ENCODE measurements at places on chromosomes 7 and 10.

- DNase-seq: no peak
Measured at GRCh38 chr7:40499718-40500117, 364.9 kb downstream of the SUGCT start.

- no peak for DNase-seq
Measured at GRCh38 chr7:121083790-121084251, 95.3 kb downstream of the CPED1 start.

DNA sequence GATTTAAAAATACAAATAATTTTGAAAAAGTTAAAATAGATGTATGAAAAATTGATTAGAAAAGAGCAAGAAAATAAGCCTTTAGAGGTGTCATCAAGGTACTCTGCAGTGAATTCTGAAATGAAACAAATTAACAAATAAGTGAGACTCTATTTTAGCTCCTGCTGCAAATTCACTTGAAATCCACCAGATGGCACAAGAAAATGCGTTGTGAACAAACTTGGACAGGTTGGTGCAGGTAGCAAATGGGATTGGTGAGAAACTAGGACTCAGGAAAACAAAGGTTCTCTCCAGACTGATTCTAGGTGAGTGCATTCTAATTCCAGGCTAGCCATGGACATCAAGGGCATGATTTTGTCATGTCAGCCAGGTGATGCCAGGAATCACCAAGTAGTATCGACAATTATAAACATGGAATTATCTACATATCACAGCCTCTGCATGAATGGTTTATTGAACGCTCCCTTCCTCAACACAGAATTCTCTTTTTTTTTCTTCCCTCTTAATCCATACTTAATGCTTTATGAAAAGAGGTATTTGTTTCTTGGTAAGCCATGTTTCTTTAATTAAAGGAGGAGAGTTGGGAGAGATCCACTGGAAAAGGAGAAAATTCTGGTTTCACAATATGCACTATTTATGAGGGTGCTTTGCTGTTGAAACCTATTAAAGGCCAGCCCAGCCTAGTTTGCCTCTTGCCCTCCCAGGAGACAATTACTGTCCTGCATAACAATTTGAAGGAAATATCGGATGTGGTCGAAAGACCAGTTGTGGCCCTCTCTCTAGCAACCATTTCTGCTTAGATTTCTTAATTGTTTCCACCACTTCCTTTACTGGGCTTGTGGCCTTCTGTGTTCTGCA is 118.1 kb downstream of the ZNF365 start:
- peak; percentile 23 for DNase-seq

DNA sequence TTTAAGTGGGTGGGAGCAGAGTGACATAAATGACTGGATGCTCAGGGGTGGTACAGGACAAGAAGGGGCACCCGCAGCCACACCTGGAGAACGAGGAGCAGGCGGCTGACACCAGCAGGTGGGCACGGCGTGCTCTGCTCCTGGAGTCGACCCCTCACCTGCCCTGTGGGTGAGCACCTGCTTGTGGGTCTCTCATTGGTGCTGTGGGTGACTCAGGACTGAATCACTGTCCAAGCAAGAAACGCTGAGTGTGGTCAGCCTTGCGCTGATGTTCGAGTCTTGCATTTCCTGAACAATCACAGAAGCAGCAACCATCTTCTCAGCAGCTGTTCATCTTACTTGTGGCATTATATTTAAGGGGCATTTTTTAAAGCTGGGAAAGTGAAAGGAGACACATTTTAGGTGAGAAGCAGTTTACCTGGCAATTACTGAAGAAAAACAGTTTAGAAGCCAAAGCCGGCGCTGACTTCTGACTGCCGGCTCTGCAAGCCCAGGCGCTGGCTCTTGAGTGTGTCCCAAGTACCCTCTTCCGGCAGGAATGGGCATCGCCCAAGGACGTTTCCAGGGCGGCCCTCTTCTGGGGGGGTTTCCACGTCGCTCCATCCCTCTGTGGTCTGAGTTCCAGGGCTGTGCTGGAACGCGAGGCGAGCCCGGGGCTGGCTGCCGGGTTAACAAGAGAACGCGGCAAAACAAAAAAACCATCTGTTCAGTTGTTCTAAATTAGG is 145.2 kb upstream of the PFKP start:
- DNase-seq: no peak

GRCh38 chr10:77664696-77665095 is 27.1 kb upstream of the KCNMA1 start:
- DNase-seq: no peak

GRCh38 chr7:29397398-29397797 is 166.2 kb upstream of the PRR15 start:
- DNase-seq: no peak

DNA sequence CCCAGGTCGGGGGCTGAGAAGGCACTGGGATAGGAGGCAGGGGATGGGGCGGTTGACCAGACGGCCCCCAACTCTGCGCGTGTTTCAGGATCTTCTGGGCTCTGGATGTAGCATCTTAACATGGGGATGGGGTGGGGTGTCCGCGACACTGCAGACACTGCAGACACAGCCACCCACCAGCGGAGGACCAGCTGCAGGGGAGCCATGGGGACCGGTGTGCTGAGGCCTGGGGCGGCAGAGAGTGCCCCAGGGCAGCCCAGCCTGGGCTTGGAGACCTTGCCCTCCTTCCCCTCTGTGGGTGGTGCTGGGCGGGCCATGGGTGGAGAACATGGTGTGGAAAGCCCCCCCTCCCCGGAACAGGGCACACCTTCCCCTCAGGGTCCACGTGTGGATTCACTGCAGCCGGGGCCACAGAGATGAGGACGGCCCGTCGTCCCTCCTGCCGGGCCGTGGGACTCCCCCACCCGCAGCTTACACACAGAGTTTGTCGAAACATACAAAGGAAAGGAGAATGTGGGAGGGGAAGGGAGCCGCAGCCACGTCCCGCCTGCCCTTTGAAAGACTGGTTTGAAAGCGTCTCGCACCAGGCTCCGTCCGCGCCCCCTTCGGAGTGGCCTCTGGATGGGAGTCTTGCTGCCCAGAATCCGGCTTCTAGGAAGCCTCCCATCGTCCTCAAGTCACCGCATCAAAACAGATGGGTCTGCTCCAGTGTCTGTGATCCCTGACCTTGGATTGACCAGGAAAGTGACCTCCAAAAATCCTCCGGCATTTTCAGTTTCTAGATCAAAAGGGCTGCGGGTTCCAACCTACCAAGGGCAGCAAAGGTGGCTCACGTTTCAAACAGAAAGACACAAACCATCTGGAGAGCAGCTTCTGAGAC is 91.5 kb upstream of the TCERG1L start:
- DNase-seq: no peak

GRCh38 chr10:129024046-129024445 is 443.0 kb upstream of the MGMT start:
- DNase-seq: no peak

DNA sequence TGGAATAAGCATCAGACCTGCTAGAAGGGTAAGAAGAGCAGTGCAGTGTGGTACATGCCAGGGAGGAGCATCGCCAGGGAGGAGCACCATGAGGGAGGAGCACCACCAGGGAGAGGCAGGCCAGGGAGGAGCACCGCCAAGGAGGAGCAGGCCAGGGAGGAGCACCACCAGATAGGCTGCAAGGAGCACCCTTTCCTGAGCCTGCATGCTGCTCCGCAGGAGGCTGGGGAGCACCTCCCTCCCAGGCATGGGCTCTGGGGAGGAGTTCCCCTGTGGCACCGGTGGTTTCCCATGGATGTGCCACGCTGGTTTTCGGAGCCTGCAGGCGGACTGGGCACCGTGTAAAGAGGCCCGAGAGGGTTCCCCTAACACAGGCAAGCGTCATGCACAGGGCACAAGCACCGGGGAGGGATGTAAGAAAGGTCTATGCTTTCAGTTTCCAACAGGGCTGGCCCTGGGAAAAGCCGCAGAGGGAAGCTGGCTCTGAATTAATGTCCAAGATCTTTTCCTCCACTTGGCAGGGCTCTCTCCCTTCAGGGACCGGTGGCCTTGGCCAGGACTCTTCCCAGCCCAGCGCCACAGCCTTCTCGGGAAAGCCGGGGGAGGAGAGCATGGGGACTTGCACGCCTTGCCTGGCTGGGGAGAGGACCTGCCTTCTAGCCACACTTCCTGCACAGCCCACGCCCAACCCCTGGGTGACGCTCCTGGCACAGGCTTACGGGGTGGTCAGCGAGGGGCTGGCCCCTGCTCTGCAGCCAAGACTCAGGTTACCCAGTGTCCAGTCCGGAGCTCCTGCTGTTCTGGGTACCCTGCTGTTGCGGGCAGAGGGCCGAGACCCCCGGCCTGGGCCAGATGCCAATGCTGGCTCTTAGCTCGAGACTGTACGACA is 11.5 kb upstream of the GPER1 start:
- DNase-seq: no peak

DNA sequence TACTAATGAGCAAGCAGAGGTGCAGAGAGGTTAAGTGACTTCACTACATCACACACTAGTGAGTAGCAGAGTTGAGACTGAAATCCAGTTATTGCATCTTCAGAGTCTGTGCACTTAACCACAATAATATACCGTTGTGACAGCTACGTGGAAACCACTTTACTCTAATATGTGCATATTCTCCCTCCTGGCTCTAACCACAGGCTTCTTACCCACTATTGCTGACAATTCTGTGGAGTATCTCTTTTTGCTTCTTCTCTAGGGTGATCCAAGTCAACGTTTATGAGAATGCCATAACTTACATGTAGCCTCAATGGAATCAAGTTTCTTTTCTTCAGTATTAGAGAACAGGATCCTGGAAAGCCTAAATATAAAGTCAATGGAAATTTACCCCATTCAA is 64.2 kb upstream of the MEOX2 start:
- DNase-seq: no peak

- no peak for DNase-seq
Measured at GRCh38 chr10:116960066-116960776, 44.8 kb downstream of the SHTN1 start.

DNA sequence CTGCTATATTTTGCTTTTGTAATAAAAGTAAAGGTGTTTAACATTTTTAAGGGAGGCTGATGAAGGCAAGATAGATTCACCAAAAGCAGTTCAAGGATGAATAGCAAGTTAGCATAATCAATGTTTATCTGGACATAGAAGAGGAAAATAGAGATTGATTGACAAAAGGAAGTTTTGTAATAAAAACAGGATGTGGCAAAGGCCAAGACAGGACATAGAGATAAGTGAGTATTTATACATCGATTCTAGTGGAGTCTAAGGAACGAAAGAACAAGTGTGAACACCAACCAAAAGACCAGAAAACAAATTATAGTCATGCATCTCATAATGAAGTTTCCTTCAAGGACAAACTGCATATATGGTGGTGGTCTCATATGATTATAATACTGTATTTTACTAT is 123.8 kb downstream of the CCDC71L start:
- no peak for DNase-seq

GRCh38 chr10:27143686-27144085 is 10.5 kb downstream of the YME1L1 start:
- no peak for DNase-seq

DNA sequence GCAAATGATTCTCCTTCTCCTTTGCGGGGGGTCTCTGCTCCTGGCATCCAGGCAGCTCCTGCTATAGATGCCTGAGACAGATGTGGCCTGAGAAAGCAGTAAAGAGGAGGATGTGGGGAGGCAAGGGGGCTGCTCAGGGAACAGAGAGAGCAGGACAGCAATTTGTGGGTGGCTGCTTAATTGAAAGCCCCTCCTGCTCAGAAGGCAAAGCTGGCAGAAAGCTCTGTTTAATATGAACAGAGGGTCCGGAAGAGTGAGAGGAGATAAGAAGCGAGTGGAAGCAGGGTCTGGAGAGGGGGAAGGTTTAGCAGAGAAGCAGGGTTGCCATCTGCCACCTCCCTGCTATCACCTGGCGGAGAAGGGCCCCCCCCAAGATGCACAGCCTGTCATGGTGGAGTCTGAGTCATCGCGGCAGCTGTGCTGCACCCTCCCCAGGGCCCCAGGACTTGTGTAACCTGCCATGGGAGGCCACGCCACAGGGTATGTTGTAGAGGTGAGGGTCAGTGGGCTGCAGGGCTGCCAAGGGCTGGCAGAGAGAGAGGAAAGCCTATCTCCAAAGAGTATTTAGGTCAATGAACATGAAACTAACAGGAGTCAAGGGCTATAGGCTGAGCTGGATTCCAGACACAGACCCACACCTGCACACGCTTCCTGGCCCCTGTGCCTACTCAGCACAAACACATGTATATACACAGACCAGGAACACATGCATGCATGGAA is 1109.8 kb upstream of the AUTS2 start:
- DNase-seq: no peak

- peak; percentile 32 for DNase-seq
Measured at GRCh38 chr10:62554632-62555199, 180.5 kb downstream of the ZNF365 start.

DNA sequence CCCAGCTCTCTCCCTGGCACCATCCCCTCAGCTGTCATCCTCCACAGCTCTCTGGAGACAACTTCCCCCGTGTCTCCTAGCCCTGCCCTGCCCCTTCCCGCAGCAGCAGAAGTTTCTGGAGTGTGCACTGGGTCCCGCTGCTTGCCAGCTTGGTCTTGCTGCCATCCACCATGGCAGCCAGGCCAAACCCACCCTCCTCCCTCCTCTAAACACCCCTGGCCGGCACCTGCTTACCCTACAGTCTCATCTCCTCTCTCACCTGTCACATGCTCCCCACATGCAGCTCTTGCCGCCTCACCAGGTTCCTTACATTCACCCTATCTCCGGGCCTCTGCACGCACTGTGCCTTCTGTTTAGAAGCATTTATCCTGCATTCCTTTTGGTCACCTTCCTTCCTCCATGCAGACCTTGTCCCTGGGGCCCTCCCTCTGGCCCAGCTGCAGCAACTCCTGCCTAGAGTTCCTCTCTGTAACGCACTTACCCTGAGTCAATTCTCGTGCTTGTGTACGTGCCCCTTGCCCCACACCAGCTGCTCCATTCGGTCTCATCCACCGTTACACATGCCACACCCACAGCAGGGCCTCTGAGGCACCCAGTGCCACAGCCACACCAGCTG is 93.9 kb upstream of the RET start:
- no peak for DNase-seq

- DNase-seq: no peak
Measured at GRCh38 chr10:4763960-4764428, 62.0 kb upstream of the AKR1E2 start.

GRCh38 chr7:127532736-127533135 is 52.7 kb downstream of the GCC1 start:
- DNase-seq: no peak

- no peak for DNase-seq
Measured at GRCh38 chr10:77493239-77493806, 144.3 kb downstream of the KCNMA1 start.
